Caki2 (cell line): ENCODE measurements at places on chromosomes 6 and 20. TPM values are rescaled to one million over a fixed set of nuclear protein-coding genes. Genes with fewer than 3 reads are reported as not detected.

The LEMD2 gene
- 150 and 167 TPM in 2 replicates for total RNA-seq

The PPP1R14C gene
- total RNA-seq: 14.6 and 28.8 TPM in 2 replicates

The DCDC2 gene
- total RNA-seq: 4.7 and 5.4 TPM in 2 replicates

The WFDC10B gene
- not detected in 2 replicates for total RNA-seq

The RUNX2 gene
- total RNA-seq: 1.3 and 2.7 TPM in 2 replicates

The NHLRC1 gene
- total RNA-seq: 1.1 and 2.5 TPM in 2 replicates

The CASP8AP2 gene
- 9.7 and 11.3 TPM in 2 replicates for total RNA-seq

The SLC32A1 gene
- total RNA-seq: not detected in 2 replicates

The GRIK2 gene
- total RNA-seq: 0.03 TPM in 1 of 2 replicates, not detected in the other

The SLC35A1 gene
- total RNA-seq: 16.0 and 19.3 TPM in 2 replicates

The TMEM200A gene
- total RNA-seq: not detected in 2 replicates

The SCGN gene
- not detected in 2 replicates for total RNA-seq

The MOG gene
- total RNA-seq: not detected in 2 replicates

The LPA gene
- not detected in 2 replicates for total RNA-seq

GRCh38 chr6:44411141-44411540 lies 23.6 kb downstream of the CDC5L start:
- DNase-seq: no peak

GRCh38 chr6:113884011-113884410 lies 26.9 kb downstream of the MARCKS start:
- DNase-seq: no peak

DNA sequence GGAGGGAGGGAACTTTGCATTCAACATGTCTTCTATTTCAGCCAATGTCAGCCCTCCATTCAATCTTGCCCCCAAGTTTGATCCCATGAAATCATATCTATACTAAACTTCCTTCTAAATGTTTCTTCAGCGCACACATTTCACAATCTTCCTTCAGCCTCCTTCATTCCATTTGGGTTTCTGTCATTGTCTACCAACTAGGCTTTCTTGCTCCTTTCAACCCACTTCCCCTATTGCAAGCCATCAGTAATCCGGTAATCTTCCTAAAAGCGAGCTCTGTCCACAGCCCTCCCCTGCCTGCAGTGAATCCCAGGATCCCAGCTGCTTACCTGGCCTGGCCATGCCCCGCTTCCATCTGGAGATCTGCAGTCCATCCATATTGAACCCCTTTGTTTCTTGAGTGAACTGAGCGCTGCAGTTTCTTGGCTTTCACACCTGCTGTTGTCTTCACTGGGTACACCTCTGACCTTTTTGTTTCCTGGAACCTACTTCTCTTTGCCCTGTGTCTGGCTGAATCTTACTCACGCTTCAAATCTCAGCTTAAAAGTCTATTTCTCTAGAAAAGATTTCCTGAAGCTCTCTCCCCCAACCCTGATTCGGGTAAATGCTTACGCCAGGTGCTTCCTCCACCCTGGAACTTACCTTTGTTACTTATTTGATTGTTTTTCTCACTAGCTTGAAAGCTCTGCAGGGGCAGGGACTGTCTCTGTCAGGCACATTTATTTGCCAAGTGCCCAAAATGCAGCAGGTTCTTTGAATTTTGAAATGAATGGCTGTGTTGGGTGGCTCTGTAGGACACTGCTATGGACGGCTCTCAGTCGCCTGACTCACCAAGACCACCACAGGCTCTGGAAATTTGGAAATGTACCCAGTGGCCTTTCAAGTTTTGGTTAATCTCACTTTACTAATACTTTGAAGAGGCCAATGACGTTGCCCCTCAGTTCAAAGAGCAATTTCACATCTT lies 50.3 kb downstream of the ADTRP start:
- no peak for DNase-seq

DNA sequence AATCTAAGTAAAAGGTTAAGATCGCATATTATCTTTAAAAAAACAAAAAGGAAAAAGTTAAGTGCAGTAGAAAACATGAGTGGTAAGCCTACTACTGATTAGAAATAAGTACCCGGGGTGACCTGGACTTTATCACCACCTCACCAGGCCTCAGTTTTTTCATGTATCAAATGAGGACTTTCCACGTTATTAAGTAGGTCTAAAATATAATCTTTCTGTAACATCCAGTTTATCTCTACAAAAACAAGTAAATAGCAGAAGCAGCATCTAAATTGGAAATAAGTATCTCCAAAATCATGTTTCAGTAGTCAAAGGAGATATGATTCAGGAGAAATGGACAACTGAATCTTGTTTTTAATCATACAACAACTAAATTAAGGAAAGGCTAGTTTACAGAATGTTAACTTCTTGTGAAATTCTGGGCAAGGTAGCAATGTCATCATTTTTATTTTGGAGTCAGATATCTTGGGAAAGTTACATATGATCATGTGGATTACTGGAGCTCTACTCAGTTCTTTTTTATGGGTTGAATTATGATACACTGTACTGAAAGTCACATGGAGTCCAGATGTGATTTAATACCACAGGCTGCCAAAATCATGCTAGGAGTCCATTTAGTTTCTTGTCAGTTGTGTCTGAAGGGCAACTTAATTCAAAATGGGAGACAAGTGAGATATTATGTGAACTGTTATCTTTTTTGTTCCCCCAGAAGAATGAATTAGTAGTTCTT lies 114.7 kb upstream of the PRL start:
- DNase-seq: no peak

- DNase-seq: no peak
Observed at GRCh38 chr20:24778585-24779031, 170.5 kb upstream of the CST7 start.

DNA sequence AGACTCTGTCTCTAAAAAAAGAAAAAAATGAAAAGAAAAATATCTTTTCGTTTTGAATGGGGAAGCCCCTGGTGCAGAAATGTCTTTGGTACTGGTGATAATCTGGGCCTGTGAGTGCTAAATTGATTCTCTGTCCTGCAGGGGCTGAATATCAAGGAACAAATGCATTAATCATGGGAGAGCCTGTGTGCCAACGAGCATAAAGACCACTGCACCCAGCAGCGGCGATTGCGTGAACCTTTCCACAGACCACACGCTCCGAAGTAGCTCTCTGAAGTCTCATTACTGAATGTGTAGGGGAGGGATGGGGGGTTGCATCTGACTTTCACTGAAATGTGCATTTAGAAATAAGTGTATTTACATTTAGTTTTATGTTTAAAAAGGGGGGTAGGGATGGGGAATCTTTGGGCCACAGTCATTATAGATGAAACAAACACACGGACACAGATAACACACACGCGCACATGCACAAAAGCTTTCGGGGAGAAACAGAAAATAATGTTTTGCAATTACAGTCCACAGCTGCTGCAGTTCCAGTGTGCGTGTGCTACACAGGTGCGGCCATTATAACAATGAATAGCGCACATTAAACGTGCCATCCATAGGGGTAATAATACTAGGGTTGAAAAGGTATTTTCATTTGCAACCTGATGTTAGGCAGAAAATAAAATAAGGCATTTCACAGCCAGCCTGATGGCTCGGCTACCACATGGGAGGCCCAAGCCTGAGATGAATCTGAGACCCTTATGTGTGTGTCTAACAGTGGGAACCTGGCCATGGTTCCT lies 154.0 kb downstream of the MBOAT1 start:
- no peak for DNase-seq

DNA sequence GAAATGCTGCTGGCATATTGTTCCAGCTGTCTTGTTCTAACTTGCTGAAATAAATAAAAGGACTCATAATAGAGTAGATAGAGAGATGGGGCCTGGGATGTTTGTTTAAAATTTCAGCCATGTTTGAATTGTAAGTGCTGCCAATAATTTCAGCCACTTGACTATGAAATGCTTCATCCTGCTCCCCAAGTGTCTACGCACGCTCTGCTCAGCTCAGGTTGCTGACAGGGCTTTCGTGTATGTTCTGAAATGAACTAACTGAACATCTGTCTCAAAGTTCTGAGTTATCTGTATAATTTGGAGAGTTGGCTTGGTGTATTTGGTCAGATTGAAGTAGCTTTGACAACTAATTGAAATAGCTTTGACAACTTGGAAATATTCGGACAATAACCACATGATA lies 387.8 kb downstream of the BMP2 start:
- no peak for DNase-seq

GRCh38 chr6:83132121-83132520 lies 60.9 kb downstream of the PGM3 start:
- no peak for DNase-seq

DNA sequence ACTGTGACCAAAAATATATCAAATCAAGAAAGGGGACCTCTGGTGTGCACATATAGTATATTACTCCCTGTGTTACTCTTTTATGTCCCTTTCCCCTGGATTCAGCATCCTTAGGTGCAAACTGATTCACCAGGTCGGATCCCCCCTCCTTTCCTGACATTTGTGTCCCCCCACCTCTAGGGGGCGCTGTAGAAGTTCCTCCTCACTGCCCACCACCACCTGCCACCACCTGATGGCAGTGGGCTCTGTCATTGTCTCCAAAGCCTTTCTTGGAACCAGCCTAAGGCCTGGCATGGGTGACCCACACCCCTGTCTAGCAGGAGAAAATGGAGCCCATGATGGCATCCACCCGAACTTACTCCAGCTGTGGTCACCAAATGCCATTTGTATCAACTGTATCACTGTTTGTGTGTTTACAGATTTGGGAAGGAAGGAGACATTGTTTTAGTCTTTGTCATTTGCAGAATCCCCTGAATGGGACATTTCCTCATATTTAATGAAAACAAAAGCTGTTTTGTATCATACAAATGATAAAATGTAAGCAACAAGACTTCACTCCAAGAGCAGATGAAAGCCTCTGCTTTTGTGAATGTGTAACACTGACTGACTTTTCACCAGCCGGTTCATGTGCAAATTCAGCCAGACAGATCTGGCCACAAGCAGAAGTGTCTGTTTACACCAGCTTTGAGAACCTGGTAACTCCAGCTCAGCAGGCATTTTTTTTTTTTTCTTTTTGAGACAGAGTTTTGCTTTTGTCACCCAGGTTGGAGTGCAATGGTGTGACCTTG lies 66.2 kb downstream of the ARMC2 start:
- no peak for DNase-seq

GRCh38 chr6:2760882-2761842 lies 4.0 kb upstream of the WRNIP1 start:
- DNase-seq: no peak

DNA sequence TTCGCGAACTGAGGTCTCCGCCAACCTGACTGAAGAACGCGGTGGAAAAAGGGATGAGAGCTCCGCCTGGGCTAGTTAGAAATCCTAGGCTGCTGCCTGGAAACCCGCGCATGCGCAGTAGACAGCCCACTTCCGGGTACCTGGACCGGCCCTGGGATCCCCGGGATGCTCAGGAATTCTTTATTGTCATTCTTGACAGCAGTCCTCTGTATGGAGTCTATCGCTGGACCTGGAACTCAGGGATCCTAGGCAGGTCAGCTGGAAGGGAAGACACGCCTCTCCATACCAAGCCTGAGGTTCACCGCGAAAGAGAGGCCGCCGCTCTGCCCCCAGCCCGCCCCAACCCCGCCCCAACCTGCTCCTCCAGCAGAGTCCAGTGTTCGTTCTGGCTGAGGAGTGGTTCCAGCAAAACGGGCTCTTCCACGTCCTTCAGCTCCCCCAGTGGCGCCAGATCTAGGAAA lies 1379.2 kb upstream of the DEFB115 start:
- DNase-seq: no peak

DNA sequence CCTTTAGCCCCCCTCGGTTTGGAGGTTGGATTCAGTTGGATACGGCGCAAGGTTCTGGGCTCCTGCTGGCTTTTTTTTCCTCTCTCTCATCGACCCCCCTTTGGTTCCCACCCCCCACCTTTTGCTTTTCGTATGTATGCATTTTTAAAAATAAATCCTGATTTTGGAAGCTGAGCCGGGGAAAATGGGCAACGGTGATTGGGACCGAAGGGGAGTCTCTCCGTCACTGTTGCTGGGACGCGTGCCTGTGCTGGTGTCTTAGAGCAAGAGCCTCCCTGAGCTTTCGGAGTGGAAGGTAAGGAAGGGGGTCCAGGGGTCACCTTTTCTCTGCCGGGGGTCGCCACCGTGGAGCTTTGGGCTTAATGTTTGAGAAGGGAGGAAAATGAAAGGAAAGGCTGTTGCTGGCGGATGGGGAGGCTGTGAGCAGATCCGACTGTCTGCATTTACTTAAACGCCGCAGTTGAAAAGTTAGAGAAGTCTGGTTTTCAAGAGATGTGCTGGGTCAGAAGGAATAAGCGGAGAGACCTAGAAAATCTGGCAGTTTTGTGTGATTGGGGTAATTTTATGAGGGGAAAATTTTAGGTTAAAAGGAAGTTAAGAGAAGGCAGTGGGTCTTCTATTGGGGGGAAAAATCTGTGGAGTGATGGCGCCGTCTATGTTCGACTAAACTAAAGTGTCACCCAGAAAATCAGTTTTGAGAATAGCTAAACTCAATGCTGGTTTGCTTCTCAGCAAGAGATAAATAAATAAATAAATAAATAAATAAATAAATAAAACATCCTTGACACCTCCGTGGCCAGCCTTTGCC lies 828 bp downstream of the ADGRB3 start:
- DNase-seq: peak; percentile 55

- no peak for DNase-seq
Observed at GRCh38 chr6:16049168-16049567, 79.7 kb upstream of the MYLIP start.

DNA sequence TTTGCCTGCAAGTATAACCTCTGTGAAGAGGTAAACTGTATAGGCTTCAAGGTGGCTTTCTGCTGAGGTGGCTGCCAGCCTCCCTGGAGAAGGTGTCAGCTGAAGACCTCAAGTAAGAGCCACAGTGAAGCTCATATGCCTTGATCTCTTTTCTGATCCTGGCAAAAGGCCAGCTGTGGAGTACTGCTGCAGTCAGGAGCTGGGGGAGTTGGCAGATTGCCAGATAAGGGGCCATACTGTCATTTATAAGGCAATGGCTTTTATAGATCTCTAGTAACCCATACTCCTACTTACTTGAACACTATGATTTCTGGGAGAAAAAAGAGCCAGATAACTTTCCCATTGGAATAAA lies 8.8 kb upstream of the CEP85L start:
- no peak for DNase-seq

DNA sequence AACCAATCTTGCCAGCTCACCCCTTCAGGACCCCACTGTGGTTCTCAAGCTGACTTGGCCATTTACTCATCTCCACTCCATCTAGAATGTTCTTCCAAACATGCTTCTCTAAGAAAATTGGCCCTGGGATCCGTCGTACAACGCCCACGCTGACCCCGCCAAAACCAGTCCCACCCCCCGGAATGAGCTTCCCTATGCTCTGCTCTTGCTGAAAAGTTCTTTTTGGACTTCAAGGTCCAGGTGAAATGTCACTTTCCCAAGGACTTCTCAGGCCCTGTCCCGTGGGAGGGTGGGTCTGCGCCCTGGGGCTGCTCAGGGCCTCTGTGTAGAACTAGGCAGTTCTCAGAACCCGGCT lies 9.9 kb downstream of the NOL4L start:
- no peak for DNase-seq

- DNase-seq: no peak
Observed at GRCh38 chr6:91812596-91813274, 1225.9 kb upstream of the MAP3K7 start.

- DNase-seq: no peak
Observed at GRCh38 chr6:126628125-126628524, 288.2 kb downstream of the CENPW start.
